HCEC 1CT (cell line): ENCODE measurements at places on chromosomes 7 and 10.

- no peak for DNase-seq
Measured at GRCh38 chr10:19944911-19945663, 128.9 kb downstream of the PLXDC2 start.

DNA sequence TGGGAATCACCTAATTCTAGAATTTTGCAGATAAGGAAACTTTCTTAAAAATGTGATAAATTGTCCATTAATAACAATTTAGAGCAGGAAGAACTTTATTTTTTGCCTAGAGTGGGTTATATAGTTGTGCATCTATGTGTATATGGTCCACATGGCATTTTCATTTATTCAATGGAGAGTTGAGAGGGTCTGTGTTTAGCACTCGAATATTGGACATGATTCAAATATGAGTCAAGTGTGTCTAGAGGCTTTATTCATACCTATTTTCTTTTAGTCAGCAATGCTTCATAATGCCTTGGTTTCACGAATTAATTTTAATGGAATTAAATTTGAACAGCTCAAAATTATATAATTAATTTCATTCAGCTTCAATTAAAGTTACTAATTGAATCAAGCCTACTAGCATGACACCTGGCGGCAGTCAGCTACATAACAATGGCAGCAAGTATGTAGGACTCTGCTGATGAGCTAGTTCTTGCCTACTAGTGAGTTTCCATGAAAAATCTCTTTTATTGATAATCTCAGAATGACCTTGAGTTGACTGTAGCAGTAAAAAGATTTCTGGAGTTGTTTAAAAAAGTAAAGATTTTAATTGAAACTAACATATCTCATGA, 17.7 kb downstream of the MDFIC start:
- no peak for DNase-seq

- peak; percentile 28 for DNase-seq
Measured at GRCh38 chr7:105399043-105399725, 10.5 kb upstream of the SRPK2 start.

- no peak for DNase-seq
Measured at GRCh38 chr7:49703337-49703736, 70.1 kb upstream of the VWC2 start.

DNA sequence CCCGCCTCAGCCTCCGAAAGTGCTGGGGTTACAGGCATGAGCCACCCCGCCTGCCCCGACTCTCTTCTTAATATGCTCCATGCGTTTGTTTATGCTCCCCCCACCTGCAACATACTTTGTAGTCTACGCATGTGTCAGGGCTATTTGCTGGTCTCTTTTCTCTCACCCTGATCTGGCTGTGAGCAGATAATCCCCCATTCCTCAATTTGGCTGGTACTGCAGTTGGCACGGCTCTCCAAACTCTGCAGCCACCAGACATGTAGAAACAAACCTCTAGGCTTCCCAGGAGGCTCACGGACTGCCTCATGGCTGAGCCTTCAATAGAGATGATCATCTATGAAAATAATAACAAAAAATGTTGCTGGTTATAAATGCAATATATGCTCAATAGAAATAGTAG, 540.3 kb upstream of the GALNT17 start:
- no peak for DNase-seq

DNA sequence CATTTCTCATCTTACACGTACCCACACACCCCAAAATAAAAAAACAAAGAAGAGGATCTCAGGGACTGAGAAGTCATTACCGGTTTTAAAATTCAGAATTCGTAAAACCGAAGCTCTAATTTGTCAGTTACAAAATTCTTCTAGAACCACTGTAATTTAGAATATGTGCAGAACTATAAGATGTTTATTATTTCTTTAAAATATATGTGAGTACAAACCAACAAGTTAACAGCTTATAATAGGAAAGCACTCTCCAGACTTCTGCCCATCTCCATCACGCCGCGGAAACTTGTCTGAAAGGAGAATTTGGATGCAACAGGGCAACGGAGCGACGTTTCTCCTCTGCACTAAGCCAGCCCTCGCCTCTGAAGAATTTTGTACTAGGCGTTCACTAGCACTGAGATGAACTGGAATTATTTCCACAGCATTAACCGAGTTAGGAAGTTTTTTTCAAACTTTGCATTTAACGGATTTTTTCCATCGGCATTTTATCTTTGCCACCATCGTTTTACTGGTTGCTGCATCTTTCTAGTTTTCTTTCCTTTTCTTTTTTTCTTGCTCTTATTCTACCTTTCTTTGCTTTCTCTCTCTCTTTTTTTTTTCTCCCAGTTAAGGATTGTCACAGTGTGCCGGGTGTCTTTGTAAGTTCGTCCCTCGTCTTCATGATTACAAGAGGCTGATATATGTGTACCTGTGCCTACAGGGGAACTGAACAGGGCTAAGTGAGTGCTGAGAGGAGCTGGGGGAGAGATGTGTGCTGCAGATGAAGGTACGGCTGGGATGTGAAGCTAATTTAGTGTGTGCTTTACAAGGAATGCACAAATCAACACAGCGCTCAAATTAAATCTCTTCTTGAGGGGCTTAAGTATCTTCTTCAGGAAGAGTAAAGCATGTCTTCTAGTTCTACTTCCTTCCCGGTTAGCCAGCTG, 295.9 kb upstream of the NFE2L3 start:
- peak; percentile 32 for DNase-seq

- DNase-seq, result peak; percentile 5
Measured at GRCh38 chr7:2559283-2559950, 638 bp downstream of the IQCE start.

DNA sequence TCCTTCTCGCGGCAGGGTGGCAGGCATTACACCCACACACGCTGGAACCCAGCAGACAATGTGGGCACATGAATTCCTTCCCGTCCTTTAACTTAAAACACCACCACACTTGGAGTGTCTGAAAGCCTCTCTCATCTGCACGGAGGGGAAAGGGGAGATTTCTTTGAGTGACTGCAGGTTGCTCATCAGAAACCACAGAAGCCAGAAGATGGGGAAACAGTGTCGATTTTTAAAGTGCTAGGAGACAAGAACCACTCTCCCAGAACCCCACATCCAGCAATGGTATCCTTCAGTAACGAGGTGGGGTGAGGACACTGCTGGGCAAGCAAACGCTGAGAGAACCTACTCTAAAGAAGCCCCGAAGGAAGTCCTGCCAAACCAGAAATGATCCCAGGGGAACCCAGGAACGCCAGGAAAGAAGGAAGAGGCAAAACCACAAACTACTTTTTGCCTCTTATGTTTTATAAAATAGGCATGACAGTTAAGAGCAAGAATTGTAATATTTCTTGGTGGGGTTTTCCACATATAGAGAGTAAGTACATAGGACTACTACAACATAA, 254.3 kb downstream of the ELFN1 start:
- DNase-seq, result no peak

DNA sequence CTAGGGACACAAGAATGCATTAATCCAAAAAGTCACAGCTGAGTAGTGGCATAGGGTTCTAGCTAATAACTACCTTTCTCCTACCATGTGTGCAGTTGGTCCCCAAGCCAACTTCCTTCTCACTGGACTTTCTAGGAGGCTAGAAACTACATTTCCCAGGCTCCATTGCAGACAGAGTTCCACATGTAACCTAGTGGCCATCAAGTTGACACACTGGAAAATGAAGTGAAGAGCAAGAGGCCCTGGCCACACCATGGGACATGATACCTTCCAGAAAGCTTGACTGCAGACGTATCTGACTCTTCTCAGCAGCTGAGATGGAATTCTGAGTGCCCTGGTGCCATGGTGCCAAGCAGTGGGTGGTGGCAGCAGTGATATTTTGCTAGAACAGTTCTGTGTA, 49.8 kb upstream of the TMEM273 start:
- no peak for DNase-seq

DNA sequence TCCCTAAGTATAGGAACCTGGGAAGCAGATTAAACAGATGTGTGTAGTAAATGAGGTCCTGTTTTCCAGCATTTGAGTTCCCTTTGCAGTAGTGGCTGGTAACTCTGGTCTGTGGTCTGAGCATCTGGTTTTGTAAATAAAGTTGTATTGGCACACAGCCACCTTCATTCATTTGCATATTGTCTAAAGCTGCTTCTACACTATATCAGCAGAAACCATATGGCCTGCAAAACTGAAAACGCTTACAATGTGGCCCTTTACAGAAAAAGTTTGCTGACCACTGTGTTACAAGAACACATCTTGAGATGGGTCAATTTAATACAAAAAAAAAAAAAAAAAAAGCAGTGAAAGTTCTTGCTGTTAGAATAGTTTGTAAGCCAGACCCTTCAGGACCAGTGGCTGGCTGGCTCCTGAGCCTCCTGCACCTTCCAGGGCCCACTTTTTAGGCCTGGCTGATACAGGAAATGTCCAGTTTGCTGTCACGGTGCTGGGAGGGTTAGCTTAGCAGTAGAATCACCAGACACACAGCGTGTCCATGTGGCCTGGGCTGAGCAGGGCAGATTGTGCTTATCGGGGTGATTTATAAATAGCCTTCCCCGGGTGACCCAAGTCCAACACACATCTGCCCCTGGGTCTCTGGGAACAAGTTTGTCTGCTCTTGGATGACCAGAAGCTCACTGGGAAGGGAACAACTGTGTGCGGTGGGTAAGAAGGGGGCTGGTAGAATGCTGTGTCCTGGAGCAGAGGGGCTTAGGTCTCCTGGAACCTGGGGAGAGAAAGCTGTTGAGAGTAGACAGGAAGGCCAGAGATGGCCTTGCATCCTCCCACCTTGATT, 1.4 kb downstream of the C10orf71 start:
- DNase-seq, result no peak

DNA sequence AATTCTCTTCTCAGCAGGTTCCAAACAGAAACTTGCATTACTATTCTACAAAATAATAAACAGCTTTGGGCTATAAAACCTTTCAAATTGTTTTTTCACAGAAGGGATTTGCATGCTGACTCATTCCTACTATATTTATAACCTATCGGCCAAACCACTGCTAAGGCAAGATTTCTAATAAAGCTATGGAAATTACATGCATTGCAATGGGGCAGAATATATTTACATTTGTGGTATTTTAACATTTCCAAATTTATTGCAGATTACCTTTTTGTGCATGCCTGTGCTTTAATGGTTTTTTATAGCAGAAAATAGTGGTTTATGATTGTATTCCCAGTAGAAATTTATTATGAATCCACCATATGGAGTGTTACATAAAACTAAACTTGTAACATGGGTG, 69.0 kb upstream of the NPVF start:
- no peak for DNase-seq

GRCh38 chr7:91636129-91636724, 244.3 kb downstream of the MTERF1 start:
- DNase-seq, result no peak

DNA sequence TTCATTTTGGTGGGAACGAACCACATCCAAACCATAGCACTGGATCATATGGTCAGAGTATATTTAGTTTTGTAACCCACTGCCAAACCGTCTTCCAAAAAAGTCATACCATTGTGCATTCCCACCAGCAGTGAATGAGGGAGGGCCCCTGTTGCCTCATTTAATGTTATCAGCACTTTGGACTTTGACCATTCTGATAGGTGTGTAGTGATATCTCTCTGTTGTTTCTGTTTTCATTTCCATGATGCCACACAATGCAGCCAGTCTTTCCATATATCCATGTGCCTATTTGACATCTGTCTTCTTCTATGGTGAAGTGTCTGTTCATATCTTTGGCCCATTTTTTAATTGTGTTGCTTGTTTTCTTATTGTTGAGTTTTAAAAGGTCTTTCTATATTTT, 105.0 kb upstream of the PPP2R2D start:
- DNase-seq, result no peak

DNA sequence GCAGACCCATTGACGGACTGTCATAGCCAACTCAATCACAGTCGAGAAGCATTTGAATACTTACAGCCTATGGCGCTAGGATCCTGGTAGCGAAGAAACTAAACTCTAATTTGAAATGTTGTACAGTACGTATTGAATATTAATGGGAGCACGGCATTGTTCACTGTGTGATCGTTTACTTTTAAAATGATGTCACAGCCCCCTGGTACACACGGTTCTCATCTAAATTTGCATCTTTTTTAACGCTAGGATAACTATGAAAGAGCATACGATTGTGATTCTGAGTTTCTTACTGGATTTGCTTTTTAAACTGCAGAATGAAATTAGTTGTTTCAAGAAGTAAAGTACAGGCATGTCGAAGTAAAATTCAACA, 895 bp upstream of the NAPEPLD start:
- DNase-seq, result no peak

DNA sequence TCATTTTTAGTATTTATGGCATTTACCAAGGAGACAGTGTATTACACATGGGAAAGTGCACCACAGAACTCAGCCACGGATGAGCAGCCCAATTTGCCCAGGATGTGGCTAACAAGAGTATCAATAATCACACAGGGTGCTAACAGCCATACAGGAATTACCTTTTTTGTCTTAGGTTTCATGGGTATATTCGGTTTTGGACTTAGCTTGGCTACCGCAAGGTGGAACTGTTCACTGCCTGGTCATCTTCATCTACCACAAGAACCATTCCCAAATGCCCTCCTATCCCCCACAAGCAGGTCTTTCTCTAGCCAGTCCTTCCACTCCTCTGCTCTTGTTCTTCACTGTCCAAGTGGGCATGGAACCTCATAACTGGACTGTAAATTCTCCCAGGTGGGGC, 6.0 kb downstream of the PDLIM1 start:
- no peak for DNase-seq

GRCh38 chr7:127322351-127322750, 69.6 kb upstream of the GRM8 start:
- DNase-seq, result no peak

DNA sequence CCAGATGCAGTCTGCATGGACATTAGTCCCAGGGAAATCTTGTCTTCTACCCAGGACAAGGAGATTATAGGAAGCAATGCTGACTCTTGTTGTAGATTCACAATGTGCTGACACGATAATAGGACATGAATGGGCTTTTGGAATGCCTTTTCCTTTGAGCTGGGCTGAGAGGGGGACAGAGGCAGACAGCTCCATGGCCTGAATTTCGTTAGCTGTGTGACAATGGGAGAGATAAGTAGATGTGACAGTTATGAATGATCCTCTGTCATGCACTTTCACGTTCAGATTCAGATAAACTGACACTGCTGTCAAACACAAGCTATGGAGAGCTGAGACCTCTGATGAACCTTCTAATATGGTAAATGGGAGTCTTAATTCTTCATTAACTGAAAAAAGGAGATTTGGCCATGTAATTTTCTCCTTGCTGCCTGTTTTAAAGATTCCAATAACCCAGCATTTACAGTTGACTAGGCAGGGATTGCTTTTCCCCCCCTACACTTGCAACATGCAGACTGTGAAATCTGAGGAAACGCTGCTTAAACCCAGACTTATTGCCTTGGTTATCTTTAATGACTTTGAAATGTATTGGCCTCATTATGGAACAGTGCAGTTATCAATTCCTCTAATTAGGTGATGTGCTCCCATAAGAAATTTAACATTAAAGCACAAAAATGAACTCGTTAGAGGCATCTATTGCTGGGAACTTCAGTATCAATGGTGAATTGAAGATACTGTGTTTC, 669.3 kb downstream of the AUTS2 start:
- no peak for DNase-seq

DNA sequence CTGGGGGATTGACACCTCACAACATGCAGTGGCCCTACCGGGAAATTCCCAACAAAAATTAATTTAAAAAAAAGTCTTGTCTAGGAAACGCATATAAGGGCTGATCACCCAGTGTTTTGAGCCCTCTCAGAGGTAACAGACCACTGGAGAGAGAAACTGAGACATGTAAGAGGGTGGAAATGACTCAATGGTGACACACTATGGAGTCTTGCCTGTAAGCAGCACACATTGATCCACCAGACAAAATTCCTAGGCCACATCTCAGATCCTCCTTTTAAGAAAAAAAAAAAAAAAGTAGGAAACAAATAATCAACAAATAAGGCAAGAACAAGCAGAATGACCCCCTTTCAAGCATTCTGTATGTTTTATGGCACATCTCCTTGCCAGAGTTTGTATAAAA, 296.2 kb downstream of the MAGI2 start:
- peak; percentile 9 for DNase-seq

GRCh38 chr10:71314028-71314693, 4.9 kb upstream of the SLC29A3 start:
- DNase-seq, result peak; percentile 47
